ENCODE measurements at places on chromosomes 1 and 21. TPM values are rescaled to one million over a fixed set of nuclear protein-coding genes. Genes with fewer than 3 reads are reported as not detected.

The HSPA6 gene
- total RNA-seq: 0.68 TPM

The UBE2U gene
- not detected for total RNA-seq

DNA sequence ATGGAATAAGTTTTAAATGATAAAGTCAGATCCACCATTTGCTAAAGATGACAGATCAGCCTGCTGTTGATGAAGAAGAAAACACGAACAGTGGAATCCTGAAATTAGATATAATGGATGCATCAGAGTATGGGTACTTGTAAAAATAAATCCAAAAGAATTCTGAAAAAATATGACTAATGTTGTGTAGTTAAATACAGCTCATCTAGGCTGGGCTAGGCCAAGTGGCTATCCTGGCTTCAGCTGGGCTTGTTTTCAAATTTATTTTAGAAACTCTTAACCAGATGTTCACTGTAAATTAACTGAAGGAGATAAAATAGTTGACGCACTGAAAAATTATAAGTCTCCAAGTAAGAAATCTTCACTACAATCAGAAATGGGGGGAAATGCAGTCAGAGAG, 7.4 kb upstream of the RGS2 start:
- no peak for DNase-seq
- H3K4me1 ChIP-seq: no peaks in the 10 kb centered on the region
- no peaks in the 10 kb centered on the region for H3K27me3 ChIP-seq

The PCP4L1 gene
- 0.26 TPM for total RNA-seq

- no peaks in the 10 kb centered on the region for H3K4me1 ChIP-seq
- no peak for DNase-seq
- H3K27ac ChIP-seq: no peak overlapping the region
Measured at GRCh38 chr1:69197816-69198215, 369.9 kb upstream of the LRRC7 start.

- H3K4me1 ChIP-seq: no peaks in the 10 kb centered on the region
- H3K36me3 ChIP-seq: no peaks in the 10 kb centered on the region
- H3K4me3 ChIP-seq: no peak overlapping the region
- H3K27ac ChIP-seq: no peak overlapping the region
- H3K27me3 ChIP-seq: no peaks in the 10 kb centered on the region
- no peak for DNase-seq
Measured at GRCh38 chr1:4121293-4121684, 221.2 kb upstream of the C1orf174 start.

DNA sequence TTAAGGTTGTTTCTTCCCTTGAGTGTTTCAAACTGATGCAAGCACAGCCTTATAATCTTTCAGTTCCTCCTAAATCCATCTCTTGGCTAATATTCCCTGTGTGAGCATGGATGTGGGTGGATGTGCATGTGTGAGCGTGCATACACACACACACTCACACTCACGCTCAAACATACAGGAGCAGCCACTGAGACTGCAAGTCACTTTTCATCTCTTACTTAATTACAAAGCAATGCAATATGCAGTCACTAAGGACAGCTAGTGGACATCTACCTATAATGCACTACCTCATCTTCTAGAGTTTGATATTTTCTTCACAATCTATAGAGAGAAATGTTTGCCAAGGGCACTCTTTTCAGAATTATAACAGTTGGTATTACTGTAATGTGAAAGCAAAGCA, 1.4 kb downstream of the ESRRG start:
- H3K27me3 ChIP-seq: peaks cover 8% of the 10 kb centered on the region
- no peak overlapping the region for H3K4me3 ChIP-seq
- no peak overlapping the region for H3K27ac ChIP-seq

GRCh38 chr1:47252795-47253194, 20.8 kb upstream of the TAL1 start:
- H3K27ac ChIP-seq: no peak overlapping the region
- no peaks in the 10 kb centered on the region for H3K4me1 ChIP-seq
- no peak for DNase-seq
- H3K36me3 ChIP-seq: peaks cover 5% of the 10 kb centered on the region
- H3K27me3 ChIP-seq: no peaks in the 10 kb centered on the region

GRCh38 chr1:203547147-203547546, 53.2 kb downstream of the OPTC start:
- no peaks in the 10 kb centered on the region for H3K4me1 ChIP-seq
- H3K4me3 ChIP-seq: no peak overlapping the region
- no peaks in the 10 kb centered on the region for H3K36me3 ChIP-seq
- DNase-seq: no peak
- no peak overlapping the region for H3K27ac ChIP-seq

The DMRTA2 gene
- not detected for total RNA-seq

The MIA3 gene
- total RNA-seq: 63.5 TPM

- H3K36me3 ChIP-seq: no peaks in the 10 kb centered on the region
- no peak overlapping the region for H3K4me3 ChIP-seq
- H3K4me1 ChIP-seq: peaks cover 11% of the 10 kb centered on the region
- DNase-seq: peak; percentile 54
Measured at GRCh38 chr1:205255941-205256780, 28.4 kb downstream of the TMCC2 start.

DNA sequence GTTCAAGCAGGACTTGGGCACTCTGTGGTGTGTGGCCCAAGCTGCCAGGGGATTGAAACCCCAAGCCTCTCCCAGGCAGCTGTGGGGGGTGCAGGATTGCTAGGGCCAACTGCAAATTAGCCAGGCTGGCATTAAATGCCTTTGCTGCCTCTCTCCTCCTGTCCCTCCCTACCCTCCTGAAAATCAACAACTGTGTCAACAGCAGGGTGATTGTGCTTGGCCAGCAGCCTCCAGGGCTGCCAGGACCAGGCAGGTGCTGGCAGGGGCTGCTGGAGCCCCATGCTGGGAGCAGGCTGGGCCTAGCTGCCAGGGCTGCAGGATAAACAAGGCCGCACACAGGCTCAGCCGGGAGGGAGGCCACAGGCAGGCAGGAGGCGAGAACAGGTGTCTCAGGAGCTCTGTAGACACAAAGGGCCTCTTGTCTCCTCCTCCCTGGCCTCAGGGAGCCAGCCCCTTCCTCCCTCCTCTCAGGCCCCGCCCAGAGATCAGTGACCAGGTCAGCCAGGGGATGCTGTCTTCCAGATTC, 11.4 kb downstream of the SOX13 start:
- no peaks in the 10 kb centered on the region for H3K36me3 ChIP-seq
- H3K4me1 ChIP-seq: peaks cover 13% of the 10 kb centered on the region
- no peak overlapping the region for H3K27ac ChIP-seq

GRCh38 chr1:9202240-9202870, 32.2 kb upstream of the H6PD start:
- DNase-seq: no peak
- no peaks in the 10 kb centered on the region for H3K36me3 ChIP-seq
- H3K4me3 ChIP-seq: peak overlapping the region; percentile 82
- peaks cover 54% of the 10 kb centered on the region for H3K4me1 ChIP-seq

- DNase-seq: peak; percentile 78
- H3K36me3 ChIP-seq: no peaks in the 10 kb centered on the region
- no peaks in the 10 kb centered on the region for H3K27me3 ChIP-seq
- H3K4me1 ChIP-seq: peaks cover 12% of the 10 kb centered on the region
- H3K27ac ChIP-seq: no peak overlapping the region
- no peak overlapping the region for H3K4me3 ChIP-seq
Measured at GRCh38 chr1:58745117-58745516, 38.7 kb downstream of the JUN start.

DNA sequence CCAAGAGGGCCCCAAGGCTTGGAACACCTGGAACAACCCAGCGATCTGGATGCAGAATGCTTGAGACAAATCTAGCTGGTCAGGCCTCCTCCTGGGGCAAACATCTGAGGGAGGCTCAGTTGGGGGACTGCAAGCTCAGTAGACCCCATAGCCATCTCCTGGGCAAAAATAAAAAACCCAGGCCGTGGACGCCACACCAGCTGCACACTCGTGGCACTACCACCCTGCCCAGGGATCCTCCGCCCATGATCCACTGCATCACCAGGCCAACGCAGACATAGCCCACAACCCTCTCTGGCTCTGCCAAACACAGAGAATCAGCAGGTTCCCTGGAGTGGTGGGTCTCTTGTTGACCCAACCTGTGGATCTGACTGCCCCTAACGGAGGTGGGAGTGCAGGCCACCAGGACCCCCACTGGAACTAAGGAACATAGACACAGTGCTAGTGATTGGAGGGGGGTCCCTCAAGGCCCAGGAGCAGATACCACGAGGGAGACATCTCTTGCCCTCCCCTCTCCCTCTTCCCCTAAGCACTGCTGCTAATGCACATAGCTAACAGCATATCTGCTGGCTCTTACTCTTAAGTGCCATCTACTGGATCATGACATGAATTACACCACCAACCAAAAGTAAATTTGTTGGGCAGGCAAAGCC, 147.2 kb downstream of the CHD1L start:
- no peaks in the 10 kb centered on the region for H3K36me3 ChIP-seq
- peak; percentile 10 for DNase-seq
- H3K27ac ChIP-seq: no peak overlapping the region
- H3K4me1 ChIP-seq: no peaks in the 10 kb centered on the region
- no peak overlapping the region for H3K4me3 ChIP-seq

DNA sequence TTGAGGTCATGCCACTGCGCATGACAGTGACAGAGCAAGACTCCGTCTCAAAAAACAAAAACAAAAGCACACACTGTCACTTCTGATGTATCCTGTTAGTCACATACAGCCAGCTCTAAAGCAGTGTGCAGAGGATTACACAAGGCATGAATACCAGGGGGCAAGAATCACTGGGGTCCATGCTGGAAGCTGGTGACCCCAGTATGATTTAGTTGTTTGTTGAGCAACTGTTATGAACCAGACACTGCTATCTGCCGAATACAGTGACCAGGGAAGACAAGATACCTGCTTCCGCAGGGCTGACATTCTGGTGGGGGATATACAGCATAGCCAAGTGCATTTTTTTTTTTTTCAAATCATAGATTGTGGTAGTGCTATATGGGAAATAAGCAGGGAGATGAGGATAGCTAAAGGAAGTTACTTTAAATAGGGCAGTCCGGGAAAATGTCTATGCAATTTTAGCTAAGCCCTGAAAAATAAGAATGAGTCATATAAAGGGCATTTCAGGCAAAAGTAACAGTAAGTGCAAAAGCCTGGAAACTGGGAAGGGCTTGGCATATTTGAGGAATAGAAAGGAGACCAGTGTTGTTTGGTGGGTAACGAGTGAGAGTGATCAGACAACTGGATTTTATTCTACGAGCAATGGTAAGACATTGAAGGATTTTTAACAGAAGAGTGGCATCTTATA, 69.7 kb downstream of the ADSS2 start:
- H3K4me1 ChIP-seq: peaks cover 10% of the 10 kb centered on the region
- H3K36me3 ChIP-seq: no peaks in the 10 kb centered on the region
- peak; percentile 70 for DNase-seq
- peak overlapping the region; percentile 50 for H3K27ac ChIP-seq
- H3K27me3 ChIP-seq: no peaks in the 10 kb centered on the region
- no peak overlapping the region for H3K4me3 ChIP-seq

- no peak overlapping the region for H3K4me3 ChIP-seq
- peak overlapping the region; percentile 12 for H3K27ac ChIP-seq
Measured at GRCh38 chr1:51693419-51694155, 76.7 kb downstream of the OSBPL9 start.

DNA sequence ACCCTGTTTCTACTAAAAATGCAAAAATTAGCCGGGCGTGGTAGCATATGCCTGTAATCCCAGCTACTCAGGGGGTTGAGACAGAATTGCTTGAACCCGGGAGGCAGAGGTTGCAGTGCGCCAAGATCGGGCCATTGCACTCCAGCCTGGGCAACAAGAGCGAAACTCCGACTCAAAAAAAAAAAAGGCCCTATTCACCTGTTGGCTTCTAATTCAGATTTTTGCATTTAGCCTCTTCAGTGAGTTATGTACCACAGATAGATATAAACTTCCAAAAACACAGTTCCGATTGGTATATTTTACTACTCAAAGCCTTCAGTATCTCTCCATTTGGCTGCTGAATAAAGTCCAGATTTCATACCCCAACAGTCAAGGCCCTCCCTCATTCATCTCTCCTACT, 42.7 kb downstream of the POU2F1 start:
- DNase-seq: no peak
- H3K4me3 ChIP-seq: no peak overlapping the region
- no peak overlapping the region for H3K27ac ChIP-seq
- H3K27me3 ChIP-seq: no peaks in the 10 kb centered on the region

The NEXN gene
- total RNA-seq: 37.5 TPM

The FMN2 gene
- total RNA-seq: 2.4 TPM

GRCh38 chr1:183416850-183417771, 1.1 kb downstream of the NMNAT2 start:
- H3K4me3 ChIP-seq: peak overlapping the region; percentile 46
- H3K27ac ChIP-seq: no peak overlapping the region
- peaks cover 16% of the 10 kb centered on the region for H3K4me1 ChIP-seq
- H3K36me3 ChIP-seq: no peaks in the 10 kb centered on the region

The CLIC6 gene
- 0.30 TPM for total RNA-seq

- H3K4me1 ChIP-seq: peaks cover 24% of the 10 kb centered on the region
- no peak overlapping the region for H3K27ac ChIP-seq
- H3K27me3 ChIP-seq: peaks cover 4% of the 10 kb centered on the region
- H3K36me3 ChIP-seq: peaks cover 2% of the 10 kb centered on the region
- DNase-seq: no peak
Measured at GRCh38 chr21:45225041-45225740, 62.5 kb downstream of the POFUT2 start.

DNA sequence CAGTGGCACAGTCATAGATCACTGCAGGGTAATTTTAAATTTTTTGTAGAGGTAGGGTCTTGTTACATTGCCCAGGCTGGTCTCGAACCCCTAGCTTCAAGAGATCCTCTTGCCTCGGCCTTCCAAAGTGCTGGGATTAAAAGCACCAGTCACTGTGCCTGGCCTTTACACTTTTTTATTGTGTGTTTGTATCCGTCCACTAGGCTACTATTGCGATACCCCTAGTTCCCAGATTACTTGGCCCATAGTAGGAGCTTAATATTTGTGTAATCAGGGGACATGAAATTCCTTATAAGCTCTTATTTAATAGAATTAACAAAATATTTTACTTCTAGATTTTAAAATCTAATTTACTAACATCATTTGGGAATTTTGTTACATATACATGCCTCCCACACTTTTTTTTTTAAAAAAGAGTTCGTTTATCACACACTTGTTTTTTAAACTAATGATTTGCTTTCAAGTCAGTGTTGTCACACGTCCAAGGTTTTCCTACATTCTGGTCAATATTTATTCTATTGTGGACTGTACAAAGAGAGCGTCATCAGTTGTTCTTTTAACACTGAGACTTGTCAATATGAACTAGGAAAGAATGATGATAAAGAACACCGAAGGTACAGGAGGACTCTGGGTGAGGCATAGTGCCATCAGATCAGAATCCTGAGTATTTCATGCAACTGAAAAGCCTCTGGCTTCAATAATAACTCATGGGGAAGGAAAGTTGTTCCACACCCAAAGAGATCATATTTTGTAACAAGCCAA, 63.7 kb downstream of the LEPR start:
- H3K4me3 ChIP-seq: no peak overlapping the region
- DNase-seq: no peak
- no peak overlapping the region for H3K27ac ChIP-seq
- no peaks in the 10 kb centered on the region for H3K4me1 ChIP-seq

- H3K4me3 ChIP-seq: no peak overlapping the region
- H3K27ac ChIP-seq: no peak overlapping the region
- no peaks in the 10 kb centered on the region for H3K27me3 ChIP-seq
- no peaks in the 10 kb centered on the region for H3K4me1 ChIP-seq
- H3K36me3 ChIP-seq: no peaks in the 10 kb centered on the region
Measured at GRCh38 chr1:170424346-170424745, 107.6 kb upstream of the GORAB start.

Measured in astrocyte (in vitro differentiated cells and primary cell).